ENCODE measurements at places on chromosomes 4 and X.

GRCh38 chr4:52863324-52863723 is 1.2 kb downstream of the RASL11B start:
- no peak for DNase-seq

DNA sequence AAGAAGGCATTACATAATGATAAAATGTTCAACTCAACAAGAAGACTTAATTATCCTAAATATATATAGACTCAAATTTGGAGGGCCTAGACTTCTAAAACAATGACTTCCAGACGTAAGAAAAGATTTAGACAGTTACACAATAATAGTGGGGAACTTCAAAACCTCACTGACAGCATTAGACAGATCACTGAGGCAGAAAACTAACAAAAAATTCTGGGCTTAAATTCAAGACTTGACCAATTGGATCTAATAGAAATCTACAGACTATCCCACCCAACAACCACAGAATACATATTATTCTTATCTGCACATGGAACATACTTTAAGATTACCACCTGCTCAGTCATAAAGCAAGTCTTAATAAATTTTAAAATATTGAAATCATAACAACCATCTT is 93.3 kb upstream of the ARSJ start:
- DNase-seq, result no peak

GRCh38 chr4:25095837-25096236 is 64.4 kb downstream of the SEPSECS start:
- DNase-seq, result no peak

GRCh38 chrX:12174358-12174757 is 36.1 kb downstream of the FRMPD4 start:
- DNase-seq, result no peak

DNA sequence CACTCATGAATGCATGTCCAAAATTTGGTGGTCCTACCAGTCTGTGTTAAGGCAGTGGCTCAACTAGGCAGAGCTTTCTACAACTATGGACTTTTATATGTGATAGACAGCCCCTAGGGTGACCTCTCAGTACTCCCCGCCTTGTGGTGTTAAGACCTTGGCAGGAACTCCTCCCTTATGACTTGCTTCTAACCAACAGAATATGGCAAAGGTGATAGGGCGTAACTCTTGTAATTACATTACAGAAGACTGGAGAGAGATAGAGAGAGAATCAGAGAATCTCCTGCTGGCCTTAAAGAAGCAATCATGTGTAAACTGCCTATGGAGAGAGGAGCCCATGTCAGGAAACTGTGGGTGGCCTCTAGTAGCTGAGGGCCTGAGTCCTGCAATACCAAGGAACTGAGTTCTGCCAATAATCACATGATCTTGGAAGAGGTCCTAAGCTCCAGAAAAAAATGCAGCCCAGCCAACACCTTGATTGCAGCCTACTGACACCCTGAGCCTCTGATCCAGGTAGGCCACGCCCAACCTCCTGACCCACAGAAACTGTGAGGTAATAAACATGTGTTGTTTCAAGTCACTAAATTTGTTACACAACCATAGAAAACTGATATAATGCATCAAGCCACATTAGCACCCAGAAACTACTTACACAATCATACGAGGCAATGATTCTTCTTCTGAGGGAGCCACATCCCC is 68.9 kb downstream of the INPP4B start:
- DNase-seq, result no peak

All from HS-5 (cell line).